ENCODE measurements at places on chromosomes 1 and 21.

- DNase-seq = peak; percentile 33
Observed at GRCh38 chr1:241423541-241424479, 66.8 kb upstream of the RGS7 start.

DNA sequence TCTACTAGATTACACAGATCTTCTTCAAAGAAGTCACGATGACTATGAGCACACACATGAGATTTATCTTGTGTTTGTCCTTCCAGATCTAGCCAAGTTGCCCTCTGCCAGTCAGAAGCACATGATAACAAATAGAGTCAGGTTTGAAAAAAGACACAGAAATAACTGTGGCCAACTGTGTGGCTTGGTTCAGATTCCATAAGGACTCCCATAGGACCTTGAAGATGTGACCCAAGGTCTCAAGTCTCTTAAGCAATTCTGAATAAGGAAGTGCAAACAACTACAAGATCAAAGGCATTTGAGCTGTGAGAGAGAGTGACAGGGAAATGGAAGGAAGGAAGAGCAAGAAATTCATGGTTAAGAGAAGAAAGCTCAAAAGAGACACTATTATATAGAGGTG lies 194.0 kb downstream of the PLPP3 start:
- DNase-seq = no peak

DNA sequence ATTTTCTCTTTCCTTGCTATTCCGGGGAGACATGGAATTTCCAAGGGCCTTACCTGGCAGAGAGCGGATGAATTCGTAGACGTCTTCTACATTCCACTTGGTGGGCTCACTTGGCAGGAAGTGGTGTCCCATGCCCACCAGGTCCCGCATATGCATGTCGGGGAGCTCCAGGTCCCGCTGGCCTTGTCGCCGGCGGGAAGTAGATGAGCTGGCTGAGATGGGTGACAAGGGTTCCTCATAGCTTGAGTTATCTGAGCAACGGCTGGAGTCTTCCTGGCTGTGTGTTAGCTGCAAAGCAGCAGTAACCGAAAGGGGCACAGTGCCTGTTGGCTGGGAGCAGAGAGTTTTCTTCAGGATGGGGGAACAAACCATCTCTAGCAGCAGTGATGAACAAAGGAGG lies 7.9 kb upstream of the A3GALT2 start:
- DNase-seq = no peak

GRCh38 chr1:9320520-9321479 lies 28.1 kb downstream of the SPSB1 start:
- DNase-seq = no peak

GRCh38 chr1:3450202-3450863 lies 4.1 kb upstream of the ARHGEF16 start:
- no peak for DNase-seq

- DNase-seq = no peak
Observed at GRCh38 chr21:35336534-35336933, 287.4 kb upstream of the RUNX1 start.

DNA sequence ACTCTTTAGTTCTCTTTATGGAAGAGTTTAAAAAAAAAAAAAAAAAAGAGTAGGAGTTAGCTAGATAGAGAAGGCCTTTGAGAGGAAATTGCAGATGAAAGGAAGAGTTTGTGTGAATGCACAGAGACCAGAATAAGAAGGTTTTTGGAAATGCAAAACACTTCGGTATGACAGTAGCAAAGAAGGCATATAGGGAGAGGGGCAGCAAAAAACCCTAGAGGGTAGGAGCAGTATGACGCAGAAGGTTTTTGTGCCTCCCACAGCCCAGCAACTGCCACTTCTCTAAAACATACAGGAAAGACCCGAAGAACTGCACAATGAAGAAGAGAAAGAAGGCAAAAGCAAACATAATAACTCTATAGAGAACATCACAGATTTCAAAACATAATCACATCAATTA lies 84.3 kb downstream of the WDR64 start:
- DNase-seq = no peak

- DNase-seq = no peak
Observed at GRCh38 chr1:55575571-55576279, 360.6 kb upstream of the USP24 start.
